ENCODE measurements at places on chromosomes 13 and 19.

DNA sequence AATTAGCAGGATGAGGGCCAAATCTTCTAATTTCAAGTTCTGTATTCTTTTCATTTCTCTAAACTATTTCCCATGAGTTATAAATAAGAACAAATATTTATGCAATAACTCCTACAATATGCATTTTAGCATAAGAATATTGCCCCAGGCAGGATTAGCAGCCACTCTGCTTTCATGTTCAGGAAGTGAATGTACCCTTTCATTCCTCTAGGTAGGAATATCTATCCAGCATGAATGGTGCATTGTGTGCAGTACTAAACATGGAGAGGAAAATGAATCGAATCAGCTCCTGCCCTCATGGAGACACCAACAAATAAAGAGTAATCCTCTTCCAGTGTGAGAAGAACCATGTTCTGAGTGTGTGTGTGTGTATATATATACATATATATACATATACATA is 41.0 kb downstream of the LHFPL6 start:
- no peak for DNase-seq

- DNase-seq: no peak
Observed at GRCh38 chr19:48737360-48737998, 2.9 kb downstream of the RASIP1 start.

- no peak for DNase-seq
Observed at GRCh38 chr13:75763512-75763911, 127.4 kb downstream of the LMO7 start.

GRCh38 chr13:112616586-112617362 is 28.8 kb upstream of the TUBGCP3 start:
- no peak for DNase-seq

GRCh38 chr19:36060430-36060829 is 5.7 kb downstream of the WDR62 start:
- no peak for DNase-seq

- DNase-seq: no peak
Observed at GRCh38 chr19:15328312-15328711, 4.0 kb downstream of the BRD4 start.

DNA sequence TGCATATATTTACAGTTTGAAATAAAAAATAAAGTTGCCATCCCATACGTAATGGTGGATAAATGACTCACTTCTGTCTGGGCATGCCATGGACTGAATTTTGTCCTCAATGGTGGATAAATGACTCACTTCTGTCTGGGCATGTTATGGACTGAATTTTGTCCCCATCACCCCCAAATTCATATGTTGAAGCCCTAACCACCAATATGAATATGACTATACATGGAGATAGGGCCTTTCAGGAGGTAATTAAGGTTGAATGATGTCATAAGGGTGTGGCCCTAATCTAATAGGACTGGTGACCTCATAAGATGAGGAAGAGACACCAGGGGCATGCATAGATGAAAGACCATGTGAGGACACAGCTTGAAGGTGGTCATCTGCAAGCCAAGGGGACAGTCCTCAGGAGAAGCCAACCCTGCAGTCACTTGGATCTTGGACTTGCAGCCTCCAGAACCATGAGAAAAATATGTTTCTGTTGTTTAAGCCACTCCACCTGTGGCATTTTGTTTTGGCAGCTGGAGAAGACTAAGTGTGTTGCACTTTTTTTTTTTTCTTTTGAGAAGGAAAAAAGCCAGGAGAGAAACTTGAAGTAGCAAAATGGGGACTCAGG is 41.8 kb downstream of the RFC3 start:
- no peak for DNase-seq

DNA sequence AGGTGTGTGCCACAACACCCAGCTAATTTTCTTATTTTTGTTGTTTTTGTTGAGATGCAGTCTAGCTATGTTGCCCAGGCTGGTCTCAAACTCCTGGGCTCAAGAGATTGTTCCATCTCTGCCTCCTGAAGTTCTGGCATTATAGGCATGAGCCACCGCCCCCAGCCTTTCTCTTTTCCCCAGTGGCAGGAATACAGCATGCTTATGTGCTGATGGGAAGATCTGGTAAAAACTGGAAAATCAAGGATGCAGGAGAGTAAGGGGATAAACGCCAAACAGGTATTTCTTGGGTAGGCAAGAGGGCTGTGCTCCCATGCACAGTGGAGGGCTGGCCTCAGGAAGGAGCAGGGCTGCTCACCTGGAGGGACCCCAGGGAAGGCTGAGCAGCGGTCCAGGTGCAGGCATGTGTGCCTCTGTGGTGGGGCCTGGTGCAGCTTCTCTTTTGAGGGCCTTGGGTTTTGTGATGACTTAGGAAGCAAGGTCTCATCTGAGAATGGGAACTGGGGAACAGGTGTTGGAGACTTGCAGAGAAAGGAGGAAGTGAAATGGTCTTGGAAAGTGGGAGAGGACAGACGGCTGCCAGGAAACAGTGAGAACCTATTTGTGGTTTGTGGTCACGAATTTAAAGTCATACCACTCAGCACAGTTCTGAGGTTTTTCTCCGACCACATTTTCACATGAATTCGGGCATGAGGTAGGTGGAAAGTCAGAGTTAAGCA is 106.5 kb downstream of the TEX26 start:
- DNase-seq: no peak

DNA sequence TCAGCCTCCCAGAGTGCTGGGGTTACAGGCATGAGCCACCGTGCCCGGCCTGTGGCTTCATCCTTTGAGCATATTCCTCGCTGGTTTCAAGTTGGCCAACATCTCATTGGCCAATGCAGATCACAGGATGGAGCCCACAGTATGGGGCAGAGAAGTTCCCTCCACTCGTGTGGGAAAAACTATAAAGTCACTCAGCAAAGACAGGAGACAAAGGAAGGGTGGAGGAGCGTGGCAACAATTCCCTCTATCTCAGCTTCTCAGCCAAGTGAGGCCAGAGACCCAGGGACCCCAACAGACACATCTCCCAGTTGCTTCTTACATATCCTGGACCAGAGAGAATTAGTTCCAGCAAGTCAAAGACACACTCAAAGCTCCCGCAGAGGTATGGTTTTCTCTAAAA is 184.6 kb upstream of the SOX1 start:
- no peak for DNase-seq

GRCh38 chr19:29119590-29119989 is 93.4 kb downstream of the UQCRFS1 start:
- DNase-seq: no peak

DNA sequence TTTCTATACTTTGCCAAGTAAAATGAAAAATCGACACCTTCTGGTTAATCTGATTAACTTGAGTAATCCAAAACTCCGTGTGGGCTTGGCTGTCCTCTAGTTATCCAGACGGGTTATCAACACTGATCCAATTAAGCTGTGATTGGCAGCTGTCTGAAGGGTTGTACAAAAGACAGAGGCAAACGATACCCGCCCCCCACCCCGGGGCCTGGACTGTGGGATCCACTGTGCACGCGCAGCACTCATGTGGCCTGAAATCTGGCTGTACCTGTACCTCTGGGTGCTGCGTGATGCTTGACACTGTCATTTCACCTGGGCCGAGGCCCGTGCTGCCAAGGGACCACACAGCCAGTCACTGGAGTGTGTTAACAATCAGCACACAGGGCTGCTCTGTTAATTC is 53.5 kb downstream of the COL4A2 start:
- DNase-seq: no peak
